Osteoblast (primary cell): ENCODE measurements at places on chromosomes 2 and 18.
A peak's percentile ranks its signal among the peaks of the same experiment; 100 is the strongest.

DNA sequence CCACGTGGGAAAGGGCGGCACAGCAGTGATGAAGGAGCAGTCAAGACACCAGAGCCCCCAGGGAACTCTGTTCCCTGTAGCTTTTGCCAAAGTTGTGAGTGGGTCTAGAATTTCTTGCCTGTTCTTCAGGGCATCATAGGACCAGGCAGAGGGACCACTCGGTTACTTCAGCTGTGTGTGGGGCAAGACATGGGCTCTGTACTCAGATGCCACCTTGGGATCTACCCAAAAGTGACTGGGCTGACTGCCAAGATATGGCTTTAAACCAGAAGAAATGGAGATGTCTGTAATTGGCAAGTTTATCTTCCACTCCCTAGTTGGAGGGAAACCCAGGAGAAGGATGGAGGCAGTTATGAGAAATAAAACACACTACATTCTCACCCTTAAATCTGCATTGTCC is 29.6 kb downstream of the KCNF1 start:
- DNase-seq, result no peak

DNA sequence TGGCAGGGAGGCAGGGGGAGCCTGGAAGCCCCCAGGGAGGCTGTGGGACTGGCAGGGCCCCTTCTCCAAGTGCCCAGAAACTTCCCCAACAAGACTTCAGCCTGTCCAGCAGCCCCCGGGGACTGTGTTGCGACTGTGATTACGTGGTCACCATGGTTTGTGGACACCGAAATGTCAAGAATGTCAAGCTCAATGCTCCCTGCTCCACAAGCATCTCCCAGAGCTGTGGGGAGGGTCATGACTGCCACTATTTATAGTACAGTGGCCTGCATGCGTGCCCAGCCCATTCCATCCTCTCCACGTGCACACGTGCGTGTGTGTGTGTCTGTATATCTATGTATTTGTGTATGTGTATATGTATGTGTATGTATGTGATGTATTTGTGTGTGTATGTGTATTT is 93.8 kb upstream of the MBOAT2 start:
- DNase-seq, result no peak

DNA sequence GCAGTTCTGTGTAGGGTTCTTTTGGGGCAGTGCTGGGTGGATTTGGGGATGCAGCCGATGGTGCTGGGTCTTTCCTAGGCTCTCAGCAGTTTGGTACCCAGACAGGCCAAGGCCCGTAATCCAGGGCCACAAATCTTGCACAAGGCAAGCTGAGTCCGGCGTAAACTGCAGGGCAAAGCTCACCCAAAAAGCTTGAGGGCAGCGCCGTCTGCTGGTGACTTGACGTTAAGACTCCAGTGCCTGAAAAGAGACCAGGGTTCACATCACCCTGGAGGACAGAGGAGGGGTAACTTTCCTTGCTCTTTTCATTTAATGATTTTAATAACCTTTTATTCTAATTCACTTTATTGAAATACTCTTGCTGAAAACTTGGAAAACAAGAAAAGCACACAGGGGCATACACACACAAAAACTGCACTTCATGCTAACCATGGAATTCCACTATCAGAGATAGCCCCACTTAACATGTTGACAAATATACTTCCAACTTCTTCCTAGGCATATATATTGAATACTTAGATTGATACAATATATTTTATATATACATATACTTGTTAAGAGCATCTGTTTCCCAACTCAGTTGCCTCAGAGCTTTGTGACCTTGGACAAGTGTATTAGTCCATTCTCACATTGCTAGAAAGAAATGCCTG is 38.9 kb downstream of the CNGA3 start:
- peak; percentile 94 for DNase-seq

GRCh38 chr18:62131301-62131909 is 55.5 kb downstream of the PIGN start:
- peak; percentile 41 for DNase-seq

- DNase-seq, result no peak
Observed at GRCh38 chr2:160402997-160403979, 90.3 kb downstream of the RBMS1 start.

DNA sequence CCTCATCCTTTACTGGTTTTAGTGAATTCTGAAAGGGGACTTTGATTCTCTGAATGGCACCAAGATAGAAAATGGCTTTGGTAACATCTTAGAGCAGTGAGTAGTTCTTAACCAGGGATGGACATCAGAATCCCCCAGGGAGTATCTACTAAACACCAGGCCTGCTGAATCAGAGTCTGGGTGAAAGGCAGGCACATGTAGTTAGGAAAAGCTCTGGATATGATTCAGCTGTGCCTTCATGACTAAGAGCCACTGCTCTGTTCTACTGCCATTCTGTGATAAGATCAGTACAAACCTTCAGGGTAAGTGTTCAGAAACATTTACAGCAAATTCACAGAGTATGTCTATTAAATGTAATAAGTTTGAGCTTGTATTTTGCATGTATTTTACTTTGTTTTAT is 46.2 kb upstream of the B3GNT2 start:
- DNase-seq, result peak; percentile 94

DNA sequence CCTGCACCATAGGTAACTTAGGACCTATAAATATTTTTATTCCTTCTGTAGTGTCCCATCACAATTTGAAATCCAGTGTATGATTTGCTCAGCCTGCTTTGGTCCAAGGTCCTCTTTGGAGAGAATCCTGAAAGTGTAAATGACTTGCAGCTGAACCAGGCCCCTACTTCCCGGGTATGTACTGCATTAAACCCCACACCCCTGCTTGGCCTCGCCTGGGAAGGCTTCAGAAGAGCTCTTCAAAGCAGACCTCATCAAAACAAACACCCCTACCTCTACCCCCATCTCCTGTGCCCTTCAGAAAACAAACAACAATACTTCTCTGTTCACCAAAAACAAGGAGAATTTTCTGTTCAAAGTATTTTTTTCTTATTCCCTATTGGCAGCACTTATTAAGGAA is 9.5 kb upstream of the SPTBN1 start:
- no peak for DNase-seq

DNA sequence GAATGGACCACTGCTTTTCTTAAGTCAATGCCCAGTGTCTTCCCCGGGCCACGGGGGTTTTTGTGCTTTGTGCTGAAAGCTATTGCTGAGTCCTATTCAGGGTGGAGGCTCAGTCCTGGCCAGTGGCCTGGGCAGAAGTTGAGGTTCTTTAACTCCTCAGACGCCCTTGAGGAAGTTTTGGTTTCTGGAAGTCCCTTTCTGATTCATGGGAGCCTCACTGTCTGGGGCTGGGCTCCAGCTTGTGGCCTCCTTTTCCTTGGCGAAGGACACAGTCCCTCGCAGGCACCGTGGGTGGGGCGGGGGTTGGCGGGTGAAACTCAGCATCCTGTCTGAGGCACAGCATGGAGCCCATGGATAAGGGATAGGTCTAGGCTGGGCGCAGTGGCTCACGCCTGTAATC is 465.2 kb upstream of the HS6ST1 start:
- DNase-seq, result no peak

- DNase-seq, result no peak
Observed at GRCh38 chr2:102473631-102474030, 605 bp downstream of the SLC9A4 start.

DNA sequence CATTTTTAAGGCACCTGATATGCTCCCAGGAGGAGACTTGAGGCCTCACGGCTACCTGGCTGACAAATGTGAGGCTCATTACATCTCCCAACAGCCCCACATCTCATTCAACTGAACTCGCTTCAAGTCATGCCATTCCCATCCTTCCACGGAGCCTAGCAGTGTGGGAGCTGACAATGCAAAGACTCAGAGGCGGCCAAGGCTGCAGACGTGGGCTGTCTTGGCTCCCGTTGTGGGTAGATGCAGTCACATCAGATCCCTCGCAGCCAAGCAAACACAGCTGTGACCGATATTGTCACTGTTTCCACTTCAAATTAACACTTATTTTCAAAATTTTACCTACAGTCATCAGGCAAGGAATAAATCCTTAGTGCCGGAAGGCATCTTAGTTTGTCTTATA is 64.0 kb upstream of the TRIB2 start:
- DNase-seq, result no peak

- no peak for DNase-seq
Observed at GRCh38 chr2:212892193-212892592, 259.2 kb downstream of the IKZF2 start.

GRCh38 chr2:19684516-19684915 is 217.3 kb downstream of the TTC32 start:
- DNase-seq, result no peak

GRCh38 chr2:219484343-219485200 is 14.1 kb upstream of the GMPPA start:
- DNase-seq, result peak; percentile 95

GRCh38 chr2:160388464-160389263 is 104.9 kb downstream of the RBMS1 start:
- DNase-seq, result no peak

GRCh38 chr18:58363767-58364540 is 264.9 kb downstream of the ALPK2 start:
- no peak for DNase-seq

DNA sequence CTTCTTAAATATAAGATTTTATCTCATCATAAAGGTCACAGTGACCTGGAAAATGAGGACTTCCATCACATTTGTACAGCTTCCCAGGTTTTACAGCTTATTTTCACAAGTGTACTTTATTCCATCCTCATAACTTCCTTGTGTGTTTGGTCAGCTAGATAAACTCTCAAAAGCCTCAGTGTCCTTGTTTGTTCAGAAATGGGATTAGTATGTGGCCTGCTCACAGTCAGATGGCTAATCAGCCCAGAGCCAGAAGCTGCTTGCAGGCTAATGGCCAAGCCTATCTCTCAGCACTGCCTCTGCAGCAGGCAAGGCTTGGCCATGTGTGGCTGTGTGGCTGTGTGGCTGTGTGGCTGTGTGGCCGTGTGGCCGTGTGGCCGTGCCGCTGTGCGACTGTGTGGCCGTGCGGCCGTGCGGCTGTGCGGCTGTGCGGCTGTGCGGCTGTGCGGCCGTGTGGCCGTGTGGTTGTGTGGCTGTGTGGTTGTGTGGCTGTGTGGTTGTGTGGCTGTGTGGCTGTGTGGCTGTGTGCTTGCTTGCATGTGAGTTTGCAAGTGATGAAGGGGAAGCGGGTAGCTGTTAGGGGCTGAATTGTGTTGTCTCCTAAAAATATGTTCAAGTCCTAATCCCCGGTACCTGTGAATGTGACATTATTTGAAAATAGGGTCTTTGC is 233.0 kb upstream of the TNP1 start:
- no peak for DNase-seq

DNA sequence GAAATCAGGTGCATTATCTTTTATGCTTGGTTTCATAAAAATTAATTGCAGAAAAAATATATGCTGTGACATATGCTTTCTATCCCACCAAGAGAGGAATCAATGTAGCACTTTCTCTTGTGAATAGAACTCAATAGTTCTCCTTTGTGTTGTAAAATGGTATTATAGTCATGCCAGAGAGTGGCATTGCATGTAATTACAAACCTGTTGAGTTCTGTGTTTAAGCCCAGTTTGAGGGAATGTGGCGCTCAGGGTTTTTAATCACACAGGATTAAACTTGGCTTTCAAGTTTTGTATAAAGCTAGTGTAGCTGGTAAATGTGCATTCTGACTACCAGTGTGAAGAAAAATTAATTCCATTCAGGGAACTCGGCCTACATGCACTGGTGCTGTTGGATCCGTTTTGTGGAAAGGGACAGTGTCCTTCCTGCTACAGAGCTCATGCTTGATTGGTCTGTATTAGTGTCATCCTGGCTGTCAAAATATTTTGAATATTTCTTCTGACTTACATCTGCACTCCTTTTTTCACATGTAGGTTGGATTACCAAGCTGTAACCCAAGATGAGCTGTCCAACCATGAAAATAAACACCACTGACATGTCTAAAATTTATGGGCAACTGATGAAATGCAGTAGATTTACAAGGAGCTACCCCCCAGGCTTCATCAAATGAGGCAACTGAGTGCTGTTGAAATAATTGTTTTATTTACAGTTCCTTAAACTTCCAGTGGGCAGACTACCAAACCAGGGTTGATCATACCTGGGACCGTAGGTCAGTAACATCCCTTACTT is 80.3 kb downstream of the SLC4A3 start:
- DNase-seq, result no peak

DNA sequence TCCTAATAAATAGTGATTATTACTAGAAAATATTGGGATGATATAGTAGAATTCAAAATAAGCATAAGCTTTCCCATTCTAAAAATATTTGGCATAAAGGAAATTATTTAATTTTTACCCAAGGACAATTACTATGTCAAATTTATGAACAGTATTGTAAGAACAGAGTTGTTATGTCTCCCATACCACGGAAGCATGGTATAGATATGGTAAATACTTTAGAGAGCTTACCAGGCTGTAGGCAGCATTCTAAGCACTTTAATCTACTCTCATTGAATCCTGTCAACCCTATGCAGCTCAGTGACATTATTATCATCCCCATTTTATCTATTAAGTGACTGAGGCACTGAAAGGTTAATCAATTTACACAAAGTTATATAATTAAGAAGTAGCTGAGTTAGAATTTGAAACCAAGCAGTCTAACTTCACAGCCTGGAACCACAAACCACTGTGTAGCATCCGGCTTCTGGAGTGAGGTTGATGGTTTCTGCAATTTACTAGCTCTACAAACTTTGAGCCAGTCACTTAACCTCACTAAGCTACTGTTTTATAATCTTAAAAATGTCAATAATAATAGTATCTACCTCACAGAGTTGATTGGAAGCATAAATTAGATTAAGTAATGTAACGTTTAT is 323.7 kb downstream of the ARHGAP15 start:
- DNase-seq, result no peak

GRCh38 chr2:70369082-70369481 is 67.2 kb upstream of the FAM136A start:
- DNase-seq, result no peak

GRCh38 chr2:68594674-68595492 is 48.5 kb upstream of the PROKR1 start:
- DNase-seq, result no peak

- no peak for DNase-seq
Observed at GRCh38 chr2:191617575-191617974, 60.4 kb upstream of the NABP1 start.

DNA sequence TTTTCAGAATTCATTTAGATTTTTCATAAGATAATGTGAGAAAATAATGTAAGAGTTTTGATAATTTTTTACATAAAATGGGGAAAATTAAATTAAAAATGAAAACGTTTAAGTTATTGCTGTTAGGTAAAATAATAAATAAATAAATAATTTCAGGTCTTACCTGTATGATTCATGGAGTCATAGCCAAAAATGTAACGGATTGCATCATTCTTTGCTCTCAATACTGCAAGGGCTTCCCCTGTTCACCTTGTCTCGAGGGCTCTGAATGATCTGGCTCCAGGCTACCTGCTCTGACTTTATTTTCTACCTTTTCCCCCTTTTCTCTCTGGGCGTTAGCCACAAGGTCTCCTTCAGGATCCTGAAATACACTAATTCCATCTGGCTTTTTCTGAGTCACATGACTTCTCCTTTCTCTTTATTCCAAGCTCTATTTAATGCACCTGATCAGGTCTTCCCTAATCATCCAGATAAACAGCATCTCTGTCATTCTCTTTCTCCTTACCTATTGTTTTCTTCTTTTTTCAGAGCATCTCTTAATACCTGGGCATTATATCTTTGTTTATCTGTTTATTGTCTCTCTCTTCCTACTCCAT is 30.0 kb upstream of the CFAP36 start:
- DNase-seq, result no peak

GRCh38 chr18:657311-658000 is at the start of gene TYMS:
Gene TYMS (plus strand): TSS chr18:657653. CDS start chr18:657743, 90 bp downstream.
- DNase-seq, result peak; percentile 89
